ENCODE measurements at places on chromosomes 4 and X.
A peak's percentile ranks its signal among the peaks of the same experiment; 100 is the strongest.

- no peak for DNase-seq
Observed at GRCh38 chr4:150264595-150265161, 186.4 kb downstream of the DCLK2 start.

- DNase-seq = no peak
Observed at GRCh38 chr4:112975567-112976355, 73.7 kb upstream of the ANK2 start.

- DNase-seq = no peak
Observed at GRCh38 chr4:153345012-153345981, 809 bp downstream of the MND1 start.

- no peak for DNase-seq
Observed at GRCh38 chr4:110190249-110190648, 8.2 kb downstream of the ELOVL6 start.

DNA sequence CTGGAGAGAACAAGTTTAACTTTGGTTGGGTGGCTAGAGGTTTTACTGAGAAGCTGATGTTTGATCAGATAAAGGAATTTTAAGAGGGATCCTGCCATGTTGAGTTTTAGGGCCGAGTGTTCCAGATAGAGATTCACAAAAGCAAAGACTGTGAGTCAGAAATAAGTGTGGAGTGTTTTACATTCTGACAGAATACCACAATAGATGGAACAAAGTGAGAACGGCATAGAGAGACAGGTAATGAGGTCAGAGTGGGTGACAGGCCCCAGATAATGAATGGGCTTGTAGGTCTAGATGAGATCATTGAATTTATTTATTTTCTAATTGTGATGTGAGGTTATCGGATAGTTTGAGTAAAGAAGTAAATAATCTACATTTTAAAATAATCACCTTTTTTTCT is 502.6 kb downstream of the EPHA5 start:
- no peak for DNase-seq

- no peak for DNase-seq
Observed at GRCh38 chrX:31832263-31832662, 760.4 kb upstream of the FTHL17 start.

DNA sequence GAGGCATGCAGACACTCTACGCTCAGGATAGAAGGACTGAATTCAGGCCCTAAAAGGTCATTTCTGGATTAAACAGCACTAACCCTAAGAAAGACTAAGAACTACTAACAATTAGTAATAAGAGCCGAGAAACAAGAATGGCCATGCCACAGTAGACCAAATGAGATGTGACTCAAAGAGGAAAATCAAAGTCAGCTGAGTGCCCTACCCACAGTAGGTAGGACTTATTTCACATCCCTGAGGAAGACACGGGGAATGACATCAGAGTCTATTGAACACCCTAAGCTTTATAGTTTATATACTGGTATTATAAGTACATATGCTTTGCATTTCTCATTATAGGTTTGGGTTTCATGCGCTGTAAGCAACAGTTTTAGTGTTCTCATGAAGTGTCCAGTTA is 2.7 kb upstream of the ARSJ start:
- DNase-seq = no peak

- no peak for DNase-seq
Observed at GRCh38 chr4:81789158-81789557, 317.5 kb upstream of the RASGEF1B start.

GRCh38 chrX:17154001-17154400 is 207.5 kb downstream of the REPS2 start:
- DNase-seq = no peak

DNA sequence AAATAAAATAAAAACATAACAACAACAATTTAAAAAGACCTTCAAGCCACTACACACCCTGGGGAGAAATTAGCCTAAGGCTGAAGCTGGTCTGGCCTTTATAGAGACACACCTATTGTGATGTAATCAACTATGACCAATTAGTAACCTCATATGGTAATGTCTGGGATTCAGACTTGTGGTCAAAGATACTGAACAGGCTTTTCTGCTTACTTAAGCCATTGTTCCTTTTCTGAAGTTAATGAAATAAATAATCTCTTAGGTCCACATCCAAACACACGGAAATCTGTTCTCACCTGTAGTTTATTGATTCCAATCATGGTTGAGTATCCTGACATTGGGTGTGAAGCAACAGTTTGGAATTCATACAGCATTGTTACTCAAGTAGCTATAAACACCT is 152.5 kb downstream of the PLS3 start:
- DNase-seq = no peak

- no peak for DNase-seq
Observed at GRCh38 chr4:82799006-82799881, 648 bp upstream of the SCD5 start.

DNA sequence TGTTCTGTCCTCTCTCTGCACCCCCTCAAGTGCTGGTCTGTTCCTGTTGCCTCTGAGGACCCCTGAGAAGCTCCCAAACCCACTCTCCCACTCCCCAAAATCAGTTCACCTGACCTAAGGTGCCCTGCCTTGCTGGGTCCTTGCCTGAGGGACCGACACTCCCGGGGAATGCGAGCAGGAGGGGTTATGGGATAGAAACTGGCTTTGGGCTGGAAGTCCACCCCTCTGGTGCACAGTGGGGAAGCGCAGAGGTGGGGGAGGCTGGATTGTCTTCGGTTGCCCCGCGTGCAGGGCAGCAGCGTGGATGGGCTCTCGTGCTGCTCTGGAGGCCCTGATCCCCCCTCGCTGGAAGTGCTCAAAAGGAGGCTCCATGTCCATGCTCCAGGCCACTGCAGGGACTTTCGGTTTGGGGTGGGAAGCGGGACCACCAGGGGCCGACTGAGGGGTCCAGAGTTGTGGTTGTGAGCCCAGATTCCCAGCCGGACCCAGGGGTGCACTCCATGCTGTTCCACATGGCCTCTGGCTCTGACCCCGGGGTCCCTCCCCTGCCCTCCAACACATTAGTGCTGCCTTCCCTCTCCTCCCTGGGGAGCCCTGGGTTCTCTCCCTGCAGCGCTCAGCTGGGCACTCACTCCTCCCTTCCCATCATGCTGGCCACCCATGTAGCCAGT is 7.6 kb downstream of the SORCS2 start:
- DNase-seq = peak; percentile 1

GRCh38 chr4:79025170-79025569 is 85.9 kb upstream of the PAQR3 start:
- no peak for DNase-seq

DNA sequence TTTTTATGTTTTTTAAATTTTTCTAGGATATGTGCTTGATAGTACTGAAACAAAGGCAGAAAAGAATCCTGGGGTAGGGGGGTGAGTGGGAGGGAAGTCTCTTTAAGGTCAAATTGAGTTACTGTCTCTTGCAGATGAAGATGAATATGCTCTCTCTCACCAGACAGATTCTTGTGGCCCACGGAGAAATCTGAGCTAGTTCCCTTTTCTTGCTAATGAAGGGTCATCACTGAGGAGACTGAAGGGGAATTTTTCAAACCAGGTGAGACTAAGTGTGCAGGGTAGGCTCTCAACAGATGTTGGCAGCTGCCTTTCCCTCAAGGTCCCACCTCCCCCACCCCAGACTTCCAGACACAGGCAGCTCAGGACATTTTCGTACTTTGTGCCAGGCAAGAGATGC is 21.5 kb downstream of the FAM9C start:
- DNase-seq = no peak

DNA sequence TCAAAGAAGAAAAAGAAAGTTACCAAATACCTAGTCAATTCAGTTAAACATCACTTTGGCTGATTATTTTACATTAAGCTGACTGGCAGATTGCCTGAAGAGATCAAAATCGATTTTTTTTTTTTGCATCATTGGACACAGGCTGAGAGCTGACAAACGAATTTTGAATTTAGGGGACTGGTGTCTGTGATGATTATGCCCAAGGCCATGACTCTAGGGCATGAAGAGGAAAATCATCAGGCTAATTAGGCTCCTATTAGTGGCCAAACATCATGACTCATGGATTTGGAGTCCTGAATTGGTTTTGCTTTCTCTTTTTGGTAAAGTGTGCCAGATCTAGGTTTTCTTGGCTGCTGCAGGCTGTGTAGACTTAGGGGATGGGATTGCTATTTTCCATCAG is 829.3 kb upstream of the LCORL start:
- DNase-seq = no peak

DNA sequence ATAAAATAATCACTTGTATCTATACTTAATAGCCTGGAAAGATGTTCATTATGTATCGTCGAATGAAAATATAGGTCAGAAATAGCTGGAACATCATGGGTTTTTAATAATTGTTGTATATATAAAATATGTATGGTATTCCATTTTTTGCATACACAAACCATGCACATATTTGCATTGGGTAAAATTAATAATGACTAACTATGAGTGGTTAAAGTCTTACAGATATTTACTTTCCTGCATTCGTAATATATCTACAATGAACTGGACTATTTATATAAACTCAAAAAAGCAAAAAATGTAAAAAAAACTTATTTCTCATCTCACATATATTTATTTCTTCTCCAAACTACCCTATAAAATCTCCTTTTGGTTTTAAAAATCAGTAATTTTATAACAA is 46.0 kb downstream of the CYLC1 start:
- no peak for DNase-seq

DNA sequence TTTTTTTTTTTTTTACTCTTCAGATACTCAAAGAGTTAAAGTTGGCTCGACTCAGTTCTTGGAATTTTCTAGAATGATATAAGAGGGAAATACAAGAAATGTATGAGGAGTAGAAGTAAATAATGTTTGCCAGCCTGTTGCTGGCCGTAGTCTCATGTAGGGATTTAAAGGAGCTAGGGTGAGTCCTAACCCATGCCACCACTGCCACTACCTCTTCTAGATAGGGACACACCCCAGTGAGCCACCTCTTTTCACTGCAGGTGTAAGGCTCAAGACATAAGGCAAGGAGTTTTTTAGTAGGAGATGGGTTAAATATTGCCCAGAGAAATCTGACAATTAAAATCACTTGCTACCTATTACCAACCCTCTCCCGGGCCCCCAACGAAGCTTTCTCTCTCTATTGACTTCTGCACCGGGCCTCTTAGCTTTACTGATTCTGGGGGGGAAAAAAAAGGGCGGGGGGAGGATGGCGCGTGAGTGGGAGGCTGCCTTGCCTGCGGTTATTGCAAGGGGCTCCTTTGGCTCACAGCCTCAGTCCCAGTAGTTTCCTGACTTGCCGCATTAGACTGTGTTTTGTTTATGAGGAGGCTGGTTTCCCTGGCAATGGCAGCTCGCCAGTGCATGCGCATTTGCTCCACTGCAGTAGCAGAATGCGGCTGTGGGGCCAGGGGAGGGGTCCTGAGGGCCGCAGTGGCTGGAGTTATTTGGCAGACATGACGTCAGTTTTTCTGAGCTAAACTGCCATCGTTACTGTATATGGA is 3.0 kb downstream of the LINC00632 start:
- peak; percentile 47 for DNase-seq

DNA sequence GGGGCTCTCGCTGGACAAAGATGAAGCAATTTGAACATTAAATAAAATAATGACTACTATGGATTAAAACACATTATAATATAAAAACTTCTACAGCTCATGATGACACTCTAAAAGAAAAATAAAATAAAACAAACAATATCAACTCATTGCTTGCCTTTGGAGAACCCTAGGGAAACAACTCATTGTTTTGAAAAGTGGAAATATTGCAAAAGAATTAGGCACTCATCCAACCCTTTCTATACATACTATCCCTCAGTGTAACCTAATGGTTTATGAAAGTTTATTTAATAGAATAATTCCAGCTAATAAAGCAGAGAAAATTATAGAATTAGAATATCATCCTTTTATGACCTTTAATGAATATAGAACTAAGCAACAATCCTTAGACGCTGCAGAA is 718 bp downstream of the RAB40A start:
- no peak for DNase-seq

GRCh38 chrX:120253784-120254183 is 3.2 kb downstream of the ZBTB33 start:
- no peak for DNase-seq

GRCh38 chr4:11904117-11904535 is 475.4 kb upstream of the HS3ST1 start:
- no peak for DNase-seq

- no peak for DNase-seq
Observed at GRCh38 chr4:8297141-8297601, 27.6 kb downstream of the HTRA3 start.

GRCh38 chr4:139876337-139876941 is 210.8 kb downstream of the MGST2 start:
- DNase-seq = peak; percentile 20

DNA sequence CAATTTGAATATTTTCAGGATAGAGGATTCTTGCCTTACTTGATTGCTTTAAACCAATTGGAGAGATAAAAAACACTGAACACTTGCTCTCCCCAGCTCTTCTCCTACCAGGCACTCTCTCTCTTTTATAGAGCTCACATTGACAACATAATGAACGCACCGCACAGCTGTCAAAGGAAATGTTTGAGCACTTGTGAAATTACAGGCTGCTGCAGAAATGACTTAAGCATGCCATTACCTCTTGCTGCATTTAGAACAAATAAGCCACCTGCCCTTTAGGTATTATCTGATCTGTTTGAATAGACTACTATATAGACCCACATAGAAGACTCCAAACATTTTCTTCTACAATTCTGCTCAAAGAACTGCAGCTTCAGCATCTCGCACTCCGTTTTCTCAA is 227.7 kb downstream of the C4orf33 start:
- no peak for DNase-seq

GRCh38 chr4:184399512-184399908 is 74.8 kb downstream of the IRF2 start:
- no peak for DNase-seq

DNA sequence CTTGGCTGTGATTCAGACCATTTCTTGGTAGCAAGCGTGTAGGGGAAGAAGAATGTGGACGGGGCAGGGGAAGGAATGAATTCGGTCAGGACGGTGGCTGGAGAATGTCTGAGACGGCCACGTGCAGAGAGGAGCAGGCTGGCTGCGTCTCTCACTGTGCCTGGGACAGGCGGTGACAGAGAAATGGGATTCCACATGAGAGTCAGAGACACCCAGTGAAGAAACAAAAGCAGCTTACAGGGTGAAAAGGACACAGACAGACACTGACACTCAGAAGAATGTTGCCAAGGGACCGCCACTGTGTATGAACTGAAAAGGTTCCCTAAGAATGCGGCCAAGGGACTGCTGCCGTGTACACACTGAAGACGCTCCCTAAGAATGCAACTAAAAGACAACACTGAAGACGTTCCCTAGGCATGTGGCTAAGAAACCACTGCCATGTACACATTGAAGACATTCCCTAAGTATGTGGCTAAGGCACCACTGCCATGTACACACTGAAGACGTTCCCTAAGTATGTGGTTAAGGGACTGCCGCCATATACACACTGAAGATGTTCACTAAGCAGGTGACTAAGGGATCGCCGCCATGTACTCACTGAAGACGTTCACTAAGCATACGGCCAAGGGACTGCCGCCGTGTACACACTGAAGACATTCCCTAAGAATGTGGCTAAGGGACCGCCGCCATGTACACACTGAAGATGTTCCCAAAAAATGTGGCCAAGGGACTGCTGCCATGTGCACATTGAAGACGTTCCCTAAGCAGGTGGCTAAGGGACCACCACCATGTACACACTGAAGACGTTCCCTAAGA is 49.1 kb downstream of the DHRSX start:
- no peak for DNase-seq

DNA sequence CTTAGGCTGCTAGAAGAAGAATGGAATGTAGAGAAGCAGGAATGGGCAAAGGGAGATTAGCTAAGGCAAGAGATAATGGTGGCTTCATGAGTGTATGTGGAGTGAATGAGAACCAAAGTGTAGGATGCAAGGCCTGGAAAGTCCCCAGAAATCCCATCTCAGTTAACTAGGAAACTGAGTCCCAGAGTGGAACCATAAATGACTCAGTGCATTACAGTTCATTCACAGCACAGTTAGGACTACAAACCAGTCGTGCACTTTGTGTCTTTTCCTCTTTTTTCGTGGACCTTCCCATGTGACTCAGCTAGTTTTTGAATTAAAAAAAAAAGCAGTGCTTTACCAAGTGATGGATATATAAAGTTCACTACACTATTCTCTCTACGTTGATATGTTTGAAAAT is 27.7 kb upstream of the REST start:
- DNase-seq = no peak

All from right kidney (tissue), 9 donors.